ENCODE measurements at places on chromosomes 2 and 18.

DNA sequence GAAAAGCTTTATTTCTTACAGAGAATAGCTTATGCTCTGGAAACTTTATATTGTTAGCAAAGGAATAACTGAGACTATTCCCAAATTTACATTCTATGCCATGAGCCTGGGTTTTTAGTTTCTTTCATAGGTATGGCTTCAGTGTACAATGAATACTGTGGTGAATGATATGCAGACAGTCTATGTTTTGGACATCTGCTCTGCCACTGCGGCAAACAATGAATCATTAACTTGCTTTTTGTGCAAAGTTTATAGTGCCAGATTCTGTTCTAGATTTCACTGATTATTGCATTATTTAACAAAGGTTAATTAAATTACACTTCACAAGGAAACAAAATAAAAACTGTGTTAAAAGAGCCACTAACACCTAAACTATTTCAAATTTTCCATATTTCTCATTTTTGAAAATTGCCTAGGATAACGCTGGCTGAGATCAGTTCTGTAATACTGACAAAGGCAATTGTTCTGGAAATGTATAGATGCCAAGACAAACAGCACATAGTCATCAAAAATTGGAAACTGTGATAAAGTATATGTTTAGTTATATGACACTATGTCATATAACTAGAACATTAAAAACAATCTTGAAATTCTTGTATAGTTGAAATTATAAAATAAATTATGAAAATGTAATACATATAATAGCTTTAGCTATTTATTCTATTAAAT lies 74.7 kb downstream of the ITSN2 start:
- no peak for DNase-seq

GRCh38 chr2:124978597-124978996 lies 953.5 kb downstream of the CNTNAP5 start:
- no peak for DNase-seq

DNA sequence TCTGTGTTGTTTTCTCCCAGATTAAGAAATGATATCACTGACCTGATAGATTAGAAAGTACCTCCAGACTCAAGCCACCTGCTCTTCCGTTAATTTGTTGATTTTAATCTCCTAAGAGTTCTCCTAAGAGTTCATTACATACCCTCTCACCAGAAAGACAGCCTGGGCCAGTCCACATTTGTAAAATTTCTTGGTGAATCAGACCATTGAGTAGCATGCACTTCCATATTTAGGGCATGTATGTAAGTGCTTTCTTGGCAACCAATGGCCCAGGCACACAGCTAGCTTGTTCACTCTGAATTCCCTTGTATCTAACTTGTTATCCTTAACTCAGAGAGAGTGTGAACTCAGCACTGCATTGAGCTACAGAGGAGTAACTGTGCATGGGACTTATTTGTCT lies 158.1 kb upstream of the ACAA2 start:
- DNase-seq = no peak

- DNase-seq = no peak
These were observed 36.0 kb downstream of the GULP1 start for GRCh38 chr2:188327518-188328213.

DNA sequence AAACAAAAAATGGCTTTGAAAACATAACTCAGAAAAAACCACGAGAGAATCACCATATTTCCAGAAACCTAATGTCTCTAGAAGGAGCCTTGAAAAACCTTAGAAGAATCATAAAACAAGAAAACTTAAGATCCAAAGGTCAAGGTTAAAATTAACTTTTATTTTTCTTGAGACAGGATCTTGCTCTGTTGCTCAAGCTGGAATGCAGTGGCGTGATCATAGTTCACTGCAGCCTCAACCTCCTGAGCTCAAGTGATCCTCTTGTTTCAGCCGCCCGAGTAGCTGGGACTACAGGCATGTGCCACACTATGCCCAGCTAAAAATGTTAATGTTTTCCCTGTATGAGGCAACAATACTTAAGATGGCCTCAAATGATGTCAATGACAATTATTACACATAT lies 254.2 kb upstream of the SESTD1 start:
- DNase-seq = no peak

DNA sequence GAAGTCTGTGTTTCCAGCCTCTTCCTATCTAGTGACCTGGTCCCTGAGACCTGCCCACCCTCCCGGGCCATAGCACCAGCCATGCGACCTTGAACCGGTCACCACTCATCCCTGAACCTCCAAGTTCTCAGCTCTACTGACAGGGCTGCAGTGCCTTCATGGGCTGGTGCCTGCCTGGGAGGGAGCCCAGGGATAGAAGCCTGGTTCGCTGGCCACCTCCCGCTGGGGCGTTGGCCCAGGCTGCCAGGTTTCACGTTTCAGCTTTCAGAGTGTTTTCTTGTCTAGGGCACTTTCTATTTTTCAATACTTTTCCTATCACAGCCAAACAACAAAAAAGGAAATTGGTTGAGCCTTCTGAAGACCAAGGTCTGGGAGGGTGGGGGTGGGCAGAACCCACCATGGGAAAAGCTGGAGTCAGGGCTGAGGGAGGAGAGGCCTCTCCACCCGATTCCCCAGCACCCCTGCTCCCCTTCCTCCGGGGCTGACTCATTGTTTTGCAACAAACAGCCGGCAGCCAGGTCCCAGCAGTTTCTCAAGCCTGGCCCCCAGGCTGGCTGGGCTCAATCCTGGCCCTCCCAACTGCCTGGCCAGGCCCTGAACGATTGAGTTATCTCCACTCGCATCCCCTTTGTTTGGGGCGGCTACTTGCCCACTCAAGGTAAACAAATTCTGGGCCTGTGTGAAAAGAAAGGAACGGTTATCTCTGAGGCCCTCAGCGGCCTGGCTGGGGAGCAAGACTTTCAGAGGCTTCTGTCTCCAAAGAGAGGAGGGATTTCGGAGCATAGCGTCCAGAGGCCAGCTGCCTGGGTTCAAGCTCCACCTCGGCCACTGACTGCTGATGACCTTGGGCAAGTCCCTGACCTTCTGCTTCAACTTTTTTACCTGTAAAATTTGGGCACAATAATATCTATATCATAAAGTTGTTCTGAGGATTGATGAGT lies 47.5 kb downstream of the ZFP36L2 start:
- no peak for DNase-seq

- DNase-seq = no peak
These were observed 56.3 kb downstream of the KCNS3 start for GRCh38 chr2:17934721-17935120.

DNA sequence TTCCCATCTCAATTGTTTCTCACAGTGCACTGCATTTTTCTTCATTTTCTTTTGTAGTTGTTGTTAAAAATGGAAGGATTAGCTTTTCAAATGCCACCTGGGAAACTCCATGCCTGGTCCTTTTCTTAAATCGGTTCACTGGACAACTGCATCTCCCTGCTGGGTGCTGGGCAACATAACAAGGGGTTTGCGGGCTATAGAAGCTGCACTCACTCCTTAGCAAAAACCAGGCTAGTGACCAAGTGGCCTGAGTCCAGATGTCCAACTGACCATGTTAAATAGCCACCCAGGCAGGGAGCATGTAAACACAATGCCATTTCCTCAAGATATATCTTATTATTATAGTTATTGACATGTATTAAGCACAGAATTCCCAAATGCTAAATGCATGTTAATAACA lies 264.9 kb downstream of the ICOS start:
- DNase-seq = no peak

GRCh38 chr2:205176546-205176945 lies 505.8 kb upstream of the NRP2 start:
- DNase-seq = no peak

DNA sequence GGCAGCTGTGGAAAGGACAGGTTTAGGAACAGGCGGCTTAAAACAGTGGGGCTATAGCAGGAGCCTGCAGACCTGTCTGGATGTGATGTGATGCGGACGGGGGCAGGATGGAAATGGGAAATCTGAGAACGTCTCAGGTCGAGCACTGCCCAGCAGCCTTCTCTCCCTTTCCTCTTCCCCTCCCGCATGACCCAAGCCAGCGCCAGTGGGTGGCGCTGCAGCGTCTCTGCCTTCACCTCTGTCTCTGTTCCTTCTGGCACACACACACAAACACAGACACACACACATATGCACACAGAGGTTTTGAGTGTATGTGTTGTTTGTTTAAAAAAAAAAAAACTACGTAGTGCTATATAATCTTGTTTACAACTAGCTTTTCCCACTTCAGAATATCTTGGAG lies 82.0 kb upstream of the SLC66A3 start:
- DNase-seq = no peak

GRCh38 chr2:187157046-187157445 lies 291.0 kb downstream of the CALCRL start:
- no peak for DNase-seq

- DNase-seq = no peak
These were observed 251.4 kb downstream of the GLI2 start for GRCh38 chr2:120986898-120987650.

GRCh38 chr2:41933585-41934320 lies 114.1 kb upstream of the PKDCC start:
- DNase-seq = no peak

- DNase-seq = no peak
These were observed 202.7 kb downstream of the CLIP4 start for GRCh38 chr2:29317801-29318485.

GRCh38 chr2:3280197-3280596 lies 97.4 kb downstream of the EIPR1 start:
- DNase-seq = no peak

GRCh38 chr2:197673106-197673505 lies 2.3 kb downstream of the RFTN2 start:
- no peak for DNase-seq

DNA sequence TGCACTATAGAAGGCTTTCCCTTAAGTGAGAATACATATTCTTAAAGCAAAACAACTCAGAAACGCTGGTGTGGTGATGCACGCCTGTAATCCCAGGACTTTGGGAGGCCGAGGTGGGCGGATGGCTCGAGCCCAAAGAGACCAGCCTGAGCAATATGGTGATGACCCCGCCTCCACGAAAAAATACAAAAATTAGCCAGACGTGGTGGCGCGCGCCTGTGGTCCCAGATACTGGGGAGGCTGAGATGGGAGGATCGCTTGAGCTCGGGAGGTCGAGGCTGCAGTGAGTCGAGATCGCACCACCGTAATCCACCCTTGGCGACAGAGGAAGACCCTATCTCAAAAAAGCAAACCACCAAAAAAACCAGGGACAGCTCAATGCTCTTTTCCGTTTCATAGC lies 750 bp upstream of the CCDC150 start:
- no peak for DNase-seq

- DNase-seq = no peak
These were observed 27.5 kb upstream of the FOSL2 start for GRCh38 chr2:28365158-28365557.

DNA sequence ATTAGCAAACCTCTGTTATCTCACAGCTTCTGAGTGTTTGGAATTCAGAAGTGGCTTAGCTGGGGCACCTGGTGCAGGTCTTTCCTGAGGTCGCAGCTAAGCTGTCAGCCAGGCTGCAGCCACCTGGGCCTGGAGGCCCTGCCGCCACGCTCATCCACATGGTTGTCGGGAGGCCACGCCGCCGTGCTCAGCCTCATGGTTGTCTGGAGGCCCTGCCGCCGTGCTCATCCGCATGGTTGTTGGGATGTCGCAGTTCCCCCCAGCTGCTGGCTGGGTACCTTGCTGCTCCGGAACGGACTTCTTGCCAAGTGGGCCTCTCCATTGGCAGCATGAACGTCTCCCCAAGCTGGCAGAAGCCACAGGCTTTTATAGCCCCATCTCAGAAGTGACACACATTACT lies 24.3 kb upstream of the MPPE1 start:
- DNase-seq = no peak

DNA sequence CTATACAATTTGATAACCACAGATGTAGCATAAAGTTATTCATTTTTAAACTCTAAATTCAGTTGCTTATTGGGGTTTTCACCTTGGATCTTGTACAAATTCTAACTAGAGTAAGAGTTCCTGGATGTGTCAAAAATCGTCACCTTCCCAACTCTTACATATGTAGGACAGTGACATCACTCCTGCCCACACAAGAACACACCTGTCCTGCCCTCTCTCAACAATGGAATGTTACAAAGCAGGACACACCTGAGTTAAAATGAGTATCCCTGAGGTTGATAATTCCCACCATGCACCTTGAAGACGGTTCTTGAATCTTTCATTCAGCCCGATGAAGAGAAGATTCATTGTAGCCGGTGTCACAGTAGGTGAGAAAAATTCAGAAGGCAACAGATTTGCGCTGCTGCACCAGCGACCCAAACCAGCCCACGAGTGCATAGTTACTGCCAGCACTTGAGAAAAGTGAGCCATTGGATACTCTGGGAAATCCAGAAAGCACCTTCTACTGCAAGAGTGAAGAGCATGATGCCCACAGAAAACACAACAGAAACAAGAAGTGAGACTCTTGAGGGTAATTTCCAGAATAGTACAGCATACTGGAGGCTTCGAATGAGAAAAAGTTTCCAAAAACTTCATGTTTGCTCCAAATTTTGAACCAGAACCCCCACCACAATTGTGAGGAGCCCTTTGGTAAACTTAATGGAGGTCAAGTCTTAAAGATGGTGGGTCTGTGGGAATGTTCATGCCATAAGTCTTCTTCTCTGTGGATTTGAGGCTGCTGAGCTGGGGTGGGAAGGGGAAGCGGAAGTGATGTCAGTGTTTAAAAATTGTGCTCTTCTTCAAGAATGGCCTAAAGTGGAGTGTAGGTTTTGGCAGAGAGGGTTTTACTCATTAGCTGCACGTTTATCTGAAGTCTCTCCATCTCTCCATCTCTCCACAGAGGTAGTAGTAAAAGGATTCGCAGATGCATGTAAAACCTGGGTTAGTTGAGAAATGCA lies 34.7 kb upstream of the ADAM23 start:
- DNase-seq = no peak

- no peak for DNase-seq
These were observed 5.4 kb downstream of the SNORC start for GRCh38 chr2:232875256-232876121.

DNA sequence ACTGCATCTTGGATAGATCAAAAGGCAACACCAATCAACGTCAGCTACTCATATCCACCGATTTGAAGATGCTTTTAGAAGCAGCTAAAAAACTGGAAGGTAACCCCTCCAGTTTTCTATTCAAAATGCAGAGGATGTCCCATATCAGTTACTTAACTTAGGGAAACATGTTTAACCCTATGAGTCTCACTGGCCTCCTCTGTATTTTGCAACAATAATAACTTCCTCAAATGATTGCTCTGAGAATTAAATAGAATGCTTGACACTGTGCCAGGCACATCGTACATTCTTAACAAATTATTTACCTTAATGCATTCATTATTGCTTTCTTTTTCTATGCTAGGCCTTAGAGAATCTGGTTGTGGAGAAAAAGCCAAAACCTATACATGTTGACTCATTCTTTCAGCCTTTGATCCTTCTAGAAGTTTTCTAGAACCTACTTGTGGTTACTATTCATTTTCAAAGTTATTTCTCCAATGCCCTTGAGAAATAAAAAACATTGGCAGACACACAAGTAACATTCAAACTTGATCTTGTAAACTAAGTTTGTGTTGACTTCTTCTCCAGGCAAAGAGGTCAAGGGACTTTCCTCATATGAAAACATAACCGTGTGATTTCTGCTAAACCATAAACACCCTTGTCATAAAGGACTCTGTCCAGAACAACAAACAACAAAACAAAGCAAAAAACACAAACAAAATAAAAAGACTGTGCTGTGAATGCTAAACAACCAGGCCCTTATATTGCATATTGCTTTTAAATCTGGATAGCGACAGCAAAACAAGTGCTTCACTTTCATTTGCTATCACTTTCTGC lies 4.6 kb downstream of the DOCK10 start:
- no peak for DNase-seq

All from NCI-H1436 treated with DMSO at 0.1 percent for 48 hours (cell line).